ENCODE measurements at places on chromosomes 7 and 10.

DNA sequence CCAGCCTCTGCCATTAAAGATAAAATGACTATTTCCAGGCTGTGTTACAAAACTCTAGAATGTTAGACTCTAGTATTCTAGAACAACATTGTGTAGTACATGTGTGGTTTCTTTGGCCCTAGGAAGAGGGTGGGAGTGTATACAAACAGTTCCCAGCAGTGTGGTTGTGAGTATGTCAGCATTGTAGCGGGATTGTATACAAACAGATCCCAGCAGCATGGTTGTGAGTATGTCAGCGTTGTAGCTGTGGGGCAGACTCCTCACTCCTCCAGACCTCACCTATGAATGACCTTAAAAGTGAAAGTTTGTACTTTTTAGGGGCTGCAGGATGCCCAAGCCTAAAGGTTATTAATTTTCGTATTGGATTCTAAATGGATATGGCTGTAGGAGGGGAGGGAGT, 6.9 kb upstream of the ACSL5 start:
- no peaks in the 10 kb centered on the region for H3K36me3 ChIP-seq
- no peak overlapping the region for H3K4me3 ChIP-seq
- no peaks in the 10 kb centered on the region for H3K27me3 ChIP-seq

DNA sequence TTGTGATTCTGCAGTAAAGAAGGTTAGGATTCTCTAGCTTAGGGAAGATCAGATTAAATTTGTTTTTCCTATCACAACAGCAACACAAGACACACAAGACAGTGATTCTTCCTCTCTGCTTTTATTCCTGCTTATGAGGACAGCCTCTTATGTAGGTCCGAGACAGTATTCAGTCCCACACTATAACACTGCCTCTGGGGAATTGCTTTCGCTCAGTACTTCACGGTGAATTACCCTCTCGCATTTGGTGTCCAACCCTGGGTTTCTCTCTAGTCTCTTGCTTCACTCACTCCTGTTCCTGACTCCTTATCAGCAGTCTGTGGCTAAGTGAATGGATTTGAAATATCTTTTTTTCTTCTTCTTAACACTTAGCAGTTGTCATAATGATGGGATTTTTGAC, 1.7 kb downstream of the HIF1AN start:
- H3K4me3 ChIP-seq: peak overlapping the region; percentile 32
- DNase-seq: no peak
- H3K4me1 ChIP-seq: peaks cover 11% of the 10 kb centered on the region
- H3K36me3 ChIP-seq: peaks cover 17% of the 10 kb centered on the region
- no peaks in the 10 kb centered on the region for H3K27me3 ChIP-seq

DNA sequence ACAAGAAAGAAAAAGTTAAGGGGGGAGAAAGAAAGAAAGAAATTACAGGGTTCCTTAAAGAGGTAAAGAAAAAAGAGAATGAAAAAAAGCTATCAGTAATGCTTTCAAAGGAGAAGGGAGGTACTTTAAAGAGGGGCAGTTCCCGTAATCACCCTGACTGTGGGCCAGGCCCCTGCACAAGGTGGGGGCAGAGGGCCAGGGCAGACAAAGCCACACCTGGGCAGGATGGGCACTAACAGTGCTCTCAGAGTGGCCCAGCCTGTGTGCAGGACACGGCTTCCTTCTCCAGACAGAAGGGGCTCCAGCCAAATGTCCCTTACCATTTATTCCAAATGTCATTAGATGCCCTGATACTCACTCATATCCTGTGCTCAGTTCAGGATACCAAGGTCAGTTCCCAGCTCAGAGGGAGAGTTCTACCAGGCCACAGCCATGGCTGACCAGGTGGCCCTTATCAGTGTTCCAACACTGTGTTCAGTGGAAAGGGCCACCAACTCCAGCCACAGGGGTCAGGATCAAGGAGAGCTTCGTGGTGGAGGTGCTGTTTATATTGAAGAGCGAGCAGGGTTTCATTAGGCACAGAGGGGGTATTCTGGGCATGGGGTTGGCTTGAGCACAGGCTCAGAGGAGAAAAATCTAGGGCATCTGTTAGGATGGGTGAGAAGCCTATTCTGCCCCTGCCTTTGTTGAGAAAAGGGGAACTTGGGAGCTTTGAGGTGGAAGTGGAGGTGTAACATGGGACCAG, 29.9 kb downstream of the DPCD start:
- peaks cover 9% of the 10 kb centered on the region for H3K4me1 ChIP-seq
- no peaks in the 10 kb centered on the region for H3K27me3 ChIP-seq
- peak overlapping the region; percentile 76 for H3K27ac ChIP-seq
- H3K4me3 ChIP-seq: no peak overlapping the region
- peaks cover 22% of the 10 kb centered on the region for H3K36me3 ChIP-seq

- H3K27me3 ChIP-seq: no peaks in the 10 kb centered on the region
- peaks cover 21% of the 10 kb centered on the region for H3K36me3 ChIP-seq
- no peak overlapping the region for H3K4me3 ChIP-seq
- no peaks in the 10 kb centered on the region for H3K4me1 ChIP-seq
- no peak for DNase-seq
- no peak overlapping the region for H3K27ac ChIP-seq
Observed at GRCh38 chr7:157418204-157419034, 81.6 kb downstream of the DNAJB6 start.

GRCh38 chr7:57400531-57401155, 49.3 kb upstream of the ZNF716 start:
- H3K27ac ChIP-seq: no peak overlapping the region
- H3K4me3 ChIP-seq: no peak overlapping the region
- H3K36me3 ChIP-seq: no peaks in the 10 kb centered on the region
- H3K27me3 ChIP-seq: no peaks in the 10 kb centered on the region
